ENCODE measurements at places on chromosomes 13 and 19. TPM values are rescaled to one million over a fixed set of nuclear protein-coding genes. Genes with fewer than 3 reads are reported as not detected.

Gene KLK7
- total RNA-seq: 146 TPM

Gene KLK8
- 418 TPM for total RNA-seq

Gene CYP4F8
- not detected for total RNA-seq

Gene IFNL1
- not detected for total RNA-seq

Gene TPP2
- total RNA-seq: 17.3 TPM
